ENCODE measurements at places on chromosomes 4 and X. TPM values are rescaled to one million over a fixed set of nuclear protein-coding genes. Genes with fewer than 3 reads are reported as not detected.

GRCh38 chr4:111268769-111269414 lies 646.0 kb upstream of the PITX2 start:
- no peak for DNase-seq

GRCh38 chr4:148229028-148229427 lies 213.2 kb downstream of the NR3C2 start:
- no peak for DNase-seq

GRCh38 chr4:184857441-184858121 lies 31.8 kb upstream of the ACSL1 start:
- no peak for DNase-seq

GRCh38 chrX:72735561-72735960 lies 21.5 kb upstream of the PHKA1 start:
- DNase-seq = no peak

DNA sequence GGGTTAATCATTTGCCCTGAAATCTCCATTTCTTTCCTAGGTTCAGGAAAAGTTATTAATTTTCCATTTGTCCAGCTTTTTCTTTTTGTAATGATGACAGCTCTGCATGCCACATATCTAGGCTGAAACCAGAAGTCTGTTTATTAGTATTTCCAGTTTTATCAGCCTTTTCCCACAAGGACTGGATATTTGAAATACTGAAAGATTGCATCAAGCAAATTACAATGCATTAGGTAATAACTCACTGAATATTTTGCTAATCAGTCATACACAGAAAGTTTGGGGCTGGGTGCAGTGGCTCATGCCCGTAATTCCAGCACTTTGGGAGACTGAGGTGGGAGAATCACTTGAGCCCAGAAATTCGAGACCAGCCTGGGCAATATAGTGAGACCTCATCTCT lies 21.5 kb downstream of the SLC9A7 start:
- no peak for DNase-seq

GRCh38 chrX:100408713-100409609 lies 1.1 kb downstream of the PCDH19 start:
- DNase-seq = no peak

GRCh38 chrX:150421816-150422215 lies 58.7 kb downstream of the MAMLD1 start:
- DNase-seq = no peak

DNA sequence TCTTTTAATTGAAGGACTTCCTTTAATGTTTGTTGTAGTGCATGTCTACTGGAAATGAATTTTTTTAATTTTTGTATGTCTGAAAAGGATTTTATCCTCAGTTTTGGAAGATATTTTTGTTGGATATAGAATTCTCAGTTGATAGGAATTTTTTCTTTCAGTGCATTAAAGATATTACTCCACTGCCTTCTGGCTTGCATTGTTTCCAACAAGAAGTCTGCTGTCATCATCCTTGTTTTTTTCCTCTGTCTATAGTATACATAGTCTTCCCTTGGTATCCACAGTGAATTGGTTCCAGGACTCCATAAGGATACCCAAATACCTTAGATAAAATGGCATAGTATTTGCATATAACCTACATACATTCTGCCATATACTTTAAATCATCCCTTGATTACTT lies 33.5 kb downstream of the SCD5 start:
- DNase-seq = no peak

SLC4A4 gene
- 22.0 TPM for total RNA-seq

PPM1K gene
- 210 TPM for total RNA-seq

NPY1R gene
- 1.6 TPM for total RNA-seq

MTNR1A gene
- total RNA-seq = not detected

UFSP2 gene
- 38.8 TPM for total RNA-seq
